ENCODE measurements at places on chromosomes 7 and 10.

DNA sequence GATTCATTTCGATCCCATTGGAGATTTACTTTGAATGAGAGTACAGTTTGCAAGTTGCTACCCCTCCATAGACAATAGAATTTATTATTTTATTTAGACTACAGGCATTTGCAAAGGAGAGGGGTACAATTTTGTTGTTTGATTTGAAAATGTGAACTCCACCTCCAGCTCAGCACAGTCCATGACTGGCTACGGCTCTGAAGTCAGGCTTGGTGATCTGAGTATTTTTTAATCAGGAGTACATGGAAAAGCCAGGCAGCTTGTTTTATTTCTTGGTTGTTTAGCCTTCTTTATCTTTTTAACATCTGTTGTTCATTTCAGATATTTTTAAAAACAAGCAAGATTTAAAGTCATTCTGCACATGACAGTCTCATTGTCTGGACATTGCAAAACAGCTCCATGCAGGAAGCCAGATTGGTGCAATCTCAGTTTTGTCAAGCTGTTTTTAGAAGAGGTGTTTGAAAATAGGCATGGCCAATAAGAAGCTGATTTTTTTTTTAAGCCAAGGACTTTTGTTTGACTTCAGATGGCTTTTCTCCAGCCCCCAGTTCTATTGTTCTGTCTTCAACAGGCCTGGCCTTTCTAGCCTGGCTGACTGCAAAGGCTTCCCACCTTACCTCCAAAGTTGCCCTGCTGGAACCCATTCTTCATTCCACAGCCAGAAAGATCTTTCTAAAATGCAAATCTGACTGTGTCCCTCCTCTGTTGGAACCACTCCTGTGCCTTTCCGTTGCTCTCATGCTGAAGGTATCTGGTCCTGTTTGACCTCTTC is 12.2 kb downstream of the PLXDC2 start:
- DNase-seq = no peak

DNA sequence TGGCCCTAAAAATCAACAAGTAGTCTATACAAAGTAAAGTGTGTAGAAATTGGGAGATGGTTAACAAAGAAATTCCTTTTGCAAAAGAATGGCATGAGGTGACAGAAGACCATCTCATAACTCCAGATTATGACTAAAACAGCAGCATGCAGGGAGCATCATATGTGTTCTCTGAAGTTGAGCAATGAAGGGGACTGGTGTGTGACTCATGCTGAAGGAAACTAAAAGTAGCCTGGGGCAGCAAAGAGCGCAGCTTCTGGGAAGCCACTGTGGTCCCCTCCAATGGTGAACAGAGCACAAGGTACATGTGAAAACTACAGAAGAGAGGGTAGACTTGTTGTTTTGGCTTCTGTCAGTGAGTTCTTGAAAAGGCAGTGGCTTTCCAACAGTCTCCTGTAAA is 133.4 kb downstream of the MACC1 start:
- DNase-seq = no peak

DNA sequence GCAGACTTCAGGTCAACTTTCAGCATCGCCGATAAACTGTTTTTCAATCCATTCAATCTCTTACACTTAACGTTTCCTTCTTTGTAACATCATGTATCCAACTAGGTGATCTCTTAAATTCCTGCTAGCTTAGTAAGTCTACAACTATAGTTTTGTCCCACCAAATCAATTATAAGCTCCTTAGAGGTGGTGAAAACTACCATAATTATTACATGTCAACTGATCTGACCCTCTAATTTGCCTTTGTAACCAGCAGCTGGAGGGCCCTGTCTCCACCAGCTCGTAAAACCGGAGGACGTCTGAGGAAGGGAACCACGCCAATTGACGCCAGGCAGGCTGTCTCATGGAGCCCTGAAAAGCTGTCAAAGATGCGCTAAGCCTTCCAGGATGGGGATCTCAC is 113.4 kb downstream of the ABCC2 start:
- DNase-seq = no peak

- DNase-seq = no peak
Measured at GRCh38 chr7:90999989-91000979, 263.9 kb upstream of the FZD1 start.
